ENCODE measurements at places on chromosomes 5 and 9.

- no peak for DNase-seq
Observed at GRCh38 chr9:128892221-128892921, 10.4 kb downstream of the LRRC8A start.

- DNase-seq = no peak
Observed at GRCh38 chr5:121693864-121694263, 157.8 kb upstream of the FTMT start.

DNA sequence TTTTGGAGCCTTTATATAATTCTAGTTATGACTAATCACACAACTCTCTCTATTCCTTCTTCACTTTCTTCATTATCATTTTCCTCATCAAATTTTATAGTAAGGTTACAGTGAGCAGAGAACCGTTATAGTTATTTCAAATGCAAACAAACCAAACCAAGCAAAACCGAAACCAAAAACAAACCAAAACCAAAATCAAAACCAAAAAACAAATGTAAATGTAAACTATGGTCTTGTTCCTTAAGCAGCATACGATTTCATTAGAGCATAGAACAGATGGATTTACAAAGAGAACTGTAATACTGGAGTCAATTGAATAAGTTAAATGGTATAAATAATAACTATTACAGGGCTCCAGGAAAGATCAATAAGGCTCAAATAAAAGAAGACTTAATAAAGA is 447.1 kb downstream of the LRRC70 start:
- DNase-seq = no peak

- DNase-seq = no peak
Observed at GRCh38 chr5:10151656-10152055, 98.0 kb downstream of the ATPSCKMT start.

GRCh38 chr5:139694556-139695177 is 46.5 kb downstream of the CXXC5 start:
- DNase-seq = no peak

DNA sequence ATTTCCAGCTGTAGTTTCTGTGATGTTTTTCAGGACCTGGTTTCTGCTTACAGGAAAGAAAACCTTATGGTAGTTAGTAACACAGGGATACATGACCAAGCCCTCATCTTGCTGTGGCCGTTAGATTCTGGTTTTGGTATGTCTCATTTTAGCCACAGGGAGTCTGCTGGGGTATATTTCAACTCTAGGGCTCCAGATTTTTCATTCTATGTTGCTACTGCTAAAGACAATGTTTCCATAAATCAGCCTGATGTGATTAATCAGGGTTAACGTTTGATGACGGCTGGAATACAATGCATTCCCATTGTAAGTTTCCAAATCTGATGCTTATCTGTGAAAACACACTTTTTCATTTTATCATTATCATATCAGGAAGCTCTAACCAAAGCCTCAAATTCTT is 48.2 kb downstream of the P4HA2 start:
- DNase-seq = no peak

DNA sequence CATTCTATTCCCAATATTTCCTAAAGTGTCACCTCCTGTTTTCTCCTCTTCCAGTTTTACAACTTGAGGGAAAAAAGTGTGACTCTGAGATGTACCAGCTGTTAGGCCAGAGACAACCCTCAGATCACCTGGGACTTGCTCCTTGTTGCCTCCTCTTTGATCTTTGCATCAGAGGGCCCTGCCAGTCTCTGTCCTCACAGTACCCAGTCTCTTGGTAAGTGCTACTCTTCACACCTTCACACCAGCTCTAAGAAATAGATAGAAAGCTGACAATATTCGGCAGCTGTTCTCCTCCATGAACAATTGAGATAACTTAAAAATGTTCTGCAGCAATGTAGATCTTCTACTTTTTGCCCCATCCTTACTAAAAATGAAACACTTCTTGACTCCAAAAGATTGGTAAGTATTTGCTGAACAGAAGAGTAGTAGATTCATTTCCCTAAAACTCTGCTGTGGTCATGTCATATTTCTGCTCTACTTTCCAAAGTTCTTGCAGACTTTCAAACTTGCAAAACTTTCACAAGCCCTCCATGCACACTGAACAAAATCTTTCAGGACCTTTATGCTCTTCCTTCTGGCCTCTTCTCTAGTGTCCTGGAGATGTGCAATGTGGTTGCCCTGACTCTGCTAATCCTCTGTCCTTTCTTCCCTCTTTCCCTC is 188.6 kb downstream of the SNX18 start:
- no peak for DNase-seq

- DNase-seq = no peak
Observed at GRCh38 chr9:13122756-13123369, 156.6 kb downstream of the MPDZ start.
